ENCODE measurements at places on chromosomes 11 and 22.
A peak's percentile ranks its signal among the peaks of the same experiment; 100 is the strongest.

GRCh38 chr11:17719938-17720795 lies 796 bp downstream of the MYOD1 start:
- peaks cover 16% of the 10 kb centered on the region for H3K27me3 ChIP-seq
- DNase-seq: no peak
- no peak overlapping the region for H3K4me3 ChIP-seq
- no peak overlapping the region for H3K27ac ChIP-seq
- H3K4me1 ChIP-seq: no peaks in the 10 kb centered on the region
- no peaks in the 10 kb centered on the region for H3K36me3 ChIP-seq

DNA sequence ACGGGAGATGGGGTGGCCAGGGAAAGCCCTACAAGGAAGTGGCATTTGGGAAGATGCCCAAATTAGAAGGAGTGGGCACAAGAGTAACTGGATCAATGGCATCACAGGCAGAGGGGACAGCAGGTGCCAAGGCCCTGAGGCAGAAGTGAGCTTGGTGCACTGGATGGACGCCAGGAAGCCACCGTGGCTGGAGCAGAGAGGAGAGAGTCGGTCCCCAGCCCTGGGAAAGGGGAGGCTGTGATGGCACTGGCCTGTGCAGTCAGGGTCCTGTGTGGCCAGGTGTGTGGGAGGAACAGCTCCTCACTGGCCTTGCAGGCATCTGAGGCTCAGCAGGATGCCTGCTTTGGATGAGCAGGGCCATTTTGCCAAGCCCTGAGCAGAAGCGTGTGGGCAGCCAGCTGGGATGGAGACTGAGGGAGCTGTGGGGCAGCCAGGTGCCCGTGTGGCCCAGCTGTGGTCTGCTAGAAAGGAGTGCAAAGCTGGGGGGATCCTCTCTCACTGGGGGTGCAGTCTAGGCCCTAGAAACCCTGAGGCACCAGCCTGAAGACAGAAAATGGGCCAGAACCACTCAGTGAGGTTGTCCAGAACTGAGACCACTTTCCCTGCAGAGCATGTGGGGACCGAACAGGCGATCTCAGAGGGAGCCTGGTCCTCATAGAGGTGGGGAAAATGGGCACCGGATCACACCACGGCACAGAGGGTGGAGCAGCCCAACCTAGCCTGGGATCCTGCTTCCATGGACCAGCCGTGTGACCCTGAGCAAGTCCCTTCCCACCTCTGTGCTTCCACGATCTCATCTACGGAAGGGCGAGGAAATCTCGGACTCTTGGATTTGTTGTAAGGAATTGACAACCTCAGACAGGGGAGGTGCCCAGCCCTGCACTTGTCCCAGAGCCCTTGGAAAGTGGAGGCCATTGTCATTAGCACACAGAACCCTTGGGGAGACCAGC lies 78.6 kb upstream of the RTL6 start:
- DNase-seq: no peak
- H3K27ac ChIP-seq: no peak overlapping the region
- H3K4me1 ChIP-seq: no peaks in the 10 kb centered on the region

GRCh38 chr22:43745783-43746356 lies 66.2 kb downstream of the EFCAB6 start:
- H3K27me3 ChIP-seq: peaks cover 21% of the 10 kb centered on the region
- peaks cover 4% of the 10 kb centered on the region for H3K4me1 ChIP-seq
- H3K27ac ChIP-seq: no peak overlapping the region
- no peaks in the 10 kb centered on the region for H3K36me3 ChIP-seq
- no peak overlapping the region for H3K4me3 ChIP-seq

GRCh38 chr11:3867209-3868091 lies 12.0 kb downstream of the STIM1 start:
- no peaks in the 10 kb centered on the region for H3K36me3 ChIP-seq
- H3K4me1 ChIP-seq: peaks cover 51% of the 10 kb centered on the region
- no peak overlapping the region for H3K4me3 ChIP-seq
- DNase-seq: no peak
- peak overlapping the region; percentile 60 for H3K27ac ChIP-seq
- H3K27me3 ChIP-seq: no peaks in the 10 kb centered on the region
